Naive thymus-derived CD8-positive, alpha-beta T cell (primary cell): ENCODE measurements at places on chromosomes 1 and 21.

- DNase-seq, result peak; percentile 22
Measured at GRCh38 chr1:17661546-17662157, 93.5 kb upstream of the ACTL8 start.

GRCh38 chr1:162756523-162756922 is 34.0 kb upstream of the HSD17B7 start:
- DNase-seq, result no peak

GRCh38 chr1:3219005-3219790 is 150.2 kb downstream of the PRDM16 start:
- no peak for DNase-seq

GRCh38 chr1:33687000-33687399 is 176.9 kb upstream of the HMGB4 start:
- DNase-seq, result no peak

GRCh38 chr21:21751286-21751685 is 753.1 kb downstream of the NCAM2 start:
- DNase-seq, result no peak
